ENCODE measurements at places on chromosomes 1 and 21. TPM values are rescaled to one million over a fixed set of nuclear protein-coding genes. Genes with fewer than 3 reads are reported as not detected.

CASQ1 gene
- total RNA-seq, result not detected

NECTIN4 gene
- 0.08 TPM for total RNA-seq

CYP4Z1 gene
- not detected for total RNA-seq

AMPD1 gene
- total RNA-seq, result not detected

PRR9 gene
- total RNA-seq, result not detected

AMIGO1 gene
- 2.6 TPM for total RNA-seq

UBXN11 gene
- 27.8 TPM for total RNA-seq

RHBDL2 gene
- total RNA-seq, result not detected

KRTAP19-1 gene
- total RNA-seq, result not detected

OLIG2 gene
- total RNA-seq, result not detected

TFF2 gene
- not detected for total RNA-seq

MATN1 gene
- total RNA-seq, result 1.0 TPM

CELA2A gene
- not detected for total RNA-seq

SYT11 gene
- 19.0 TPM for total RNA-seq

SPRR5 gene
- not detected for total RNA-seq

CRP gene
- not detected for total RNA-seq
